ENCODE measurements at places on chromosomes 16 and 17. TPM values are rescaled to one million over a fixed set of nuclear protein-coding genes. Genes with fewer than 3 reads are reported as not detected.

The AGRP gene
- total RNA-seq = not detected

The DDX5 gene
- 296 TPM for total RNA-seq

The ACAP1 gene
- 3.3 TPM for total RNA-seq

The KRTAP4-3 gene
- not detected for total RNA-seq

The CDT1 gene
- 1.5 TPM for total RNA-seq

The SLC52A1 gene
- 0.32 TPM for total RNA-seq

The DNAH17 gene
- total RNA-seq = under 0.01 TPM
